Stimulated activated CD8-positive, alpha-beta memory T cell treated with anti-CD3 and anti-CD28 coated beads, Interleukin-4, amount 100 ng/mL, for 1 hour (primary cell): ENCODE measurements at places on chromosomes 2 and 18.

- DNase-seq, result no peak
Measured at GRCh38 chr2:37350034-37350433, 5.6 kb downstream of the QPCT start.

DNA sequence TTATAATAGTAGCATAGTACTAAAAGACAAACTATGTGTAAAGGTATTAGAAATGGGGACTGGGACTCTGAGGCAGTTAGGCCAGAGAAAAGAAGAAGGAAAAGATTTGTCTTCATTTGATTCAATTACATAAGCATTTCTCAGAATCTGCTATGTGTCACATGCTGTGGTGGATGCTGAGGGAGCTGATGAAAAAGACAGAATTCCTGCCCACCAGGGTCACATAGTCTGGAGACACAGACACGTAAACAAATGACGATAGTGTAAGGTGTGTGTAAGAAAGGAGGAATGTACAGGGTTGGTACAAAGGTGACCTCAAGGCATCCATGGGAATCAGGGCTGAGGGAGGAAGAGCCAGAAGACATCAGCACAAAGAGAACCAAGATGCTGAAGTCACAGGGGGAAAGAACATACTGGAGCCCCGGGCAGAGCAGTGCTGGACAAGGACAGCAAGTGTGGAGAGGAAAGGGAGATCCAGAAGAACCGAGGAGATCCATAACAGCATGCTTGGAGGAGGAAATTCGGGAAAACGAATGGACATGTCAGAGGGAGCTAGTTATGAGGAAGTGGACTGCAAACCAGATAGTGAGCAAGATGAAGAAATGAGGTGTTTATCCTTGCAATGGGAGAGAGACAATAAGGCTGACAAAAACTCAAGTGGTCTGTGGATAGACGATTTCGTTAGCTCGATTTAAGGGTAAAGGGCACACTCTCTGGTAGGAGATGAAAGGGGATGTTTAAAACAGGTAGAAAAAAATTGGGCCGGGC lies 1.2 kb upstream of the MAPRE3 start:
- no peak for DNase-seq

GRCh38 chr18:3411854-3412268 lies 38.1 kb upstream of the TGIF1 start:
- DNase-seq, result no peak

DNA sequence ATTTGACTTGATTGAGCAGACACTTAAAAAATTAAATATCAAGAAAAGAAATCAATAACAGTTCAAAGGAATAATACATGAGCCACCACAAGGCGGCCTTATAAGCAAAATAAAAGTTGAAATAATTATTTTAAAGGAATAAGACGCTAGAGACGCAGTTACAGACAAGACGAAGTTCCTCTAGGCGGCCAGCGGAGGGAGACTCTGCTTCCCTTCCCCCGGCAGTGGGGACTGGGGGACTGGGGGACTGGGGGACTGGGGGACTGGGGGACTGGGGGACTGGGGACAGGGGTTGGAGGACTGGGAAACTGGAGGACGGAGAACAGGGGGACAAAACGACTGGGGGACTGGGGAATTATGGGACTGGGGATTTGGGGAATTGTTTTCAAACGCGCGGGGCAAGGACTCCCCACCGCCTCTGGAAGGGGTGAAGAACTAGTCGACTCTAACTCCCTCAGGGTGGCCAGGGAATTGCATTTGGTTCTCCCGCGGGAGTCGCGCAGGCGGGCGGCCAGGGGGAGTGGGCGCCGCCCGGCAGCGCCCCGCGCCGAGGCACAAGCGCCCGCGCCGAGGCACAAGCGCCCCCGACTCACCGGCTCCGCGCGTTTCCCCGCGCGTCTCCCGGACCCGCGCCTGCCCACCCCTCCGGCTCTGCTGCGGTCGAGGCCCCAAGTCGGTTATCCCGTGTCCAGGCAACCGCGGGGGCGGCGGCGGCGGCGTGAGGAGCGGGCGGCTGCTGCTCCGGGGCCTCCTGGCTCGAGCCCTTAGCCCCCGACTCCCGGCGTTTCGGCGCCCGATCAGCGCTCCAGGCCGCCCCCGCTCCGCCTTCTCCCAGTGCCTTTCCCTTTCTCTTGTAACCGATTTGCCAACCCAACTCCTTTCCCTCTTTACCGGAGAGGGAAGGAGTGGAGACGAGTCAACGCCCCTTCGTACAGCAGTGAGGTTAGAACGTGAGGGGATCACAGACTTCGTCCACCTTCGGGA lies at the start of gene CCDC178:
TSS of gene CCDC178 (minus strand) at position 662 of the 984 bp plus-strand sequence. CDS start 28,633 bp downstream, outside the sequence.
- DNase-seq, result no peak

DNA sequence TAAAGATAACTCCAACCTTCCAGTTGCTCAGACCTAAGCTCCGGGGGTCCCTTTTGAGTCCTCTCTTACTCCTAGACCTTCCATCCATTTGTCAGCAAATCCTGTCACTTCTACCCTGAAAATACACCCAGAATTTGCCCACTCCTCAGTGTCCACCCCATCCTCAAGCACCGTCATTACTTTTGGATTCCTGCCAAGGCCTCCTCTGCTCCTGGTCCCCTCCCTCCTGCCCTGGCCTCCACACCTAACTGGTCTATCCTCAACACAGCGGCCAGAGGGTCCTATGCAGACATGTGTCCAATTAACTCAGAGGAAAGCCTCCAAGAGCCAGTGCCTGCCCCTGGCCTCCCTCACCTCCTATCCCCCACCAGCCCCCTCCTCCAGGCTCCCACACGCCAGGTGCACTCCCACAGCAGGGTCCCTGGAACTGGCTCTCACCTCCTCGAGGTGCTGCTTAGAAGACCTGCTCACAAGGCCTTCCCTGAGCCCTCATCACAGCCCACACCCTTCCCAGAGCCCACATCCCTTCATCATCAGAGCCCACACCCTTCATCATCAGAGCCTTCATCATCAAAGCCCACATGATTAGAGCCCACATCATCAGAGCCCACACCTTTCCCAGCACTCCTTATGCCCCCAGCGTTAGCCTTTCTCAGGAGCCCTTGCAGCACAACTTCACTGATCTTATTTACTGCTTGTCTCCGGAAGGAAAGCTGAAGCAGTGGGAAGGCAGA lies 20.4 kb downstream of the FAM178B start:
- DNase-seq, result no peak

- DNase-seq, result no peak
Measured at GRCh38 chr2:236977063-236977851, 108.4 kb upstream of the COPS8 start.

DNA sequence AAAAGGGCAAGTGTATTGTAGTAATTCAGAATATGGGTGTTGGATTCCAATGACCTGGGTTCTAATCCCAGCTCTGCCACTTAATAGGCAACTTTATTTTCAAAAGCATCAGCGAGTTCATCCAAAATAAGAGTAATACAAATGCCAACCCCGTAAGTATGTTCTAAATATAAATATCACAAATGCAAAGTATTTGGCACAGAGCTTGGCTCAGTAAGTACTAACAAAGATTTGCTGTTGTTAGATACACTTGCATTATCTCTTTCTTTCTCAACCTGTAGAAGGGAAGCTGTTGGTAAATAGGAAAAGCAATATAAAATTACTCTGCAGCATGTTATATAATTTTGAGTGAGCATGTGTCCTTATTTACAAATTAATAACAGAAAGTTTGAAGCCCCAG lies 1302.6 kb upstream of the FAM98A start:
- no peak for DNase-seq

- no peak for DNase-seq
Measured at GRCh38 chr2:105929516-105929915, 184.8 kb downstream of the NCK2 start.

DNA sequence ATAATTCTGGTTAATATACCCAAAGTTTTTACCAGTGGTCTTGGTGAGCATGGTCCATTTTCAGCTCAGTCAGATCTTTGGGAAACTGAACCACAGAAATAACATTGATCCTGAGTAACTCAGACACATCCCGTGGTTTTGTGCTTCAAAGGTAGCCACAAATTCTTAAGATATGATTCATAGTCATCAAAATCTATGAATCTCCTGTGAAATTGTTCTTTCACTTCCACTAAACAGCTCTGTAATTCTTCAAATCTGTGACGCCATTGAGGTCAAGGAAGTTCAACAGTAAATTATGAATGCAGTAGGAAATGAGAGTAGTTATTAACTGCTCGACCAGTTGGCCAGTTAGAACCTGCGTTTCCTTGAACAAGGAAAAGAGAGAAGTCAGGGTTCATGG lies 147.3 kb downstream of the IRS1 start:
- DNase-seq, result no peak

GRCh38 chr2:3236300-3237045 lies 141.1 kb downstream of the EIPR1 start:
- no peak for DNase-seq

DNA sequence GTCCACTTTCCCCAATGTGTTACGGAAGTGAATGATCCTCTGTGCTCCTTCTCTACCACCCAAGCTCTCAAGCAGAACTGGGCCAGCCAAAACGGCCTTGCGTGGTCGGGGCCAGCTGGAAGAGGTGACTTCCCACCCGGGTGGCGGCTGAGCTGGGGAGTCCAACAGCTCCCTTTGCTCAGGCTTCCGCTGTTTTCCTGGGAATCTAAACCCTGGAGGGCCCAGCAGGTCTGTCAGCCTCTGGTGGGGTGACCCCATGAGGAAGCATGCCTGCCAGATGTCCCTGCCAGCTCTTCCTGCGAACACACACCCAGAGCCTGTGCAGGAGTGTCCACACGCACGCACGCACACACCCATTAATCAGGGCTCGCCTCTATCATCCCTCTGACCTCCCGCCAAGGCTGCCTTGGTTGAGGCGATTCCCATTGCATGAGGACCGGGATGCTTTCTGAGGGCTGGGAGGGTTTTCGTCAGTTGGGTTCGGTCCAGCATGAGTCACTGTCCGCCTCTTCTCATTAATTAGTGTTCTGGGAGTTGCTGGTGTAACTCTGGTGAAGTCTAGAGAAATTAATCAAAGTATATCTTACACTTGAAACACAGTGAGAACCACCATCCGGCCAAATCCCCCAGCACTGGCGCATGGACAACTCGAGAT lies 90.6 kb downstream of the TWIST2 start:
- DNase-seq, result no peak

- DNase-seq, result no peak
Measured at GRCh38 chr2:28716265-28716865, 35.3 kb upstream of the PPP1CB start.

DNA sequence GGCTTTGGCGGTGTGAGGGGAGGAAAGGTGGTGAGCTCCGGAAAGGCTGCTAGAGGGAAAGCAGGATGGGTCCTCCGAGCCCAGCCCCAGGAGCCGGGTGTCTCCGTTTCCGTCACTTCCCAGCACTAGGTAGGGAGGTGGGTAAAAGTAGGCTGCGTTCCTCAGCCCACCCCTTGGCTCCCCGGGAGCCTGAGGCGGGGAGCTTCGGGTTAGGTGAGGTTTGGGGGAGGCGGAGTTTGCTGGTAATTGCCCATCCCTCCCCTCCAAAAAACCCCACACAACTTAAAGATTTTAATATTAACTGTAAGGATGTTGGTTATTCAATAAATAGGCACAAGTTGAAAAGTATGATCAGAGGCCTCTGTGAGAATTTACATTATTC lies 552 bp upstream of the ATF2 start:
- DNase-seq, result no peak

- DNase-seq, result no peak
Measured at GRCh38 chr2:197388866-197389587, 45.8 kb downstream of the SF3B1 start.

DNA sequence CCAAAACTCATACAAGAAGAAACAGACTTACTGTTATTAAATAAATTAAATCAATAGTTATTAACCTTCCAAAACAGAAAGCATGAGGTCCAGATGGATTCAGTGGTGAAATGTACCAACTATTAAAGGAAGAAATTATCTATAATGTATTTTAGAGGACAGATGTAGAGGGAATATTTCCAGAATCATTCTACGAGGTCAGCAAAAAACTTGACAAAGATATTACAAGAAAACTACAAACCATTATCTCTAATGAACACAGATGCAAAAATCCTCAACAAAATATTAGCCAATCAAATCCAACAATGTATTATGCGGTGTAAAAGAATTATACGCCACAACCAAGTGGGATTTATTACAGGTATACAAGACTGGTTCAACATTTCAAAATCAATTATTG lies 63.7 kb downstream of the ROCK2 start:
- no peak for DNase-seq

DNA sequence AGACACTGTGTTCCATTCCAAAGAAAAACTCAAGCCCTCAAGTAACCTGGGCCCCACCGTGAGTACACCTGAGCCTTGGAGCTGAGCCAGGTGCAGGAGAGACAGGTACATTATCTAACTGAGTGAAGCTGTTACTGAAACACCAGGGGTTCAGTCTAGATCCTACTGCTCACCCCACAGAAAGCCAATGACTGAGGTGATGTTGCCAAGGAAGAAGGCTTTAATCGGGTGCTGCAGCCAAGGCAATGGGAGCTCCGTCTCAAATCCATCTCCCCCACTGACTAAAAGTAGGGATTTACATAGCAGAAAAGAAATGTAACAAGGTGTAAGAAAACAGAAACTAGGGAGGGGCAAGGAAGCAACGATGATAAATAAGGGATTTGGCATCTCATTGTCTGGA lies 15.2 kb upstream of the SLC14A1 start:
- no peak for DNase-seq

- DNase-seq, result no peak
Measured at GRCh38 chr2:3741396-3741795, 38.0 kb downstream of the DCDC2C start.

DNA sequence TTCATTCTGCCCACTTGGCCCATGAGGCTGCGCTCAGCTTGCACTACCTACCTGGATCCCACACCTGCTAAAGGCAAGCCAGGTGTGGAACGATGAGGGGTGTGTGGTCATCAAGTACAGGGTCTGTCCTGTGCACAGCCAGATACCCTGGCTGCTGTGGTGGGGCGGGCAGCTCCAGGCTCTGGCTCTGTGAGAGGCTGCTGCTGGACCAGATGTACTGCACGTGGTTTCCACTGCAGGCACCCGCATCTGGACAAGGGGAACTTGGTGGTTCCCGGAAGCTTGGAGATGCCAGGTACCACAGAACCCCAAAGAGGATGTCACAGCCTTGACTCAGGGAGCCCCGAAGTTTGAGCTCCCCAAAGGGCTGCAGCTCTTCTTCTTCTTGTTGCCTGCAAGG lies 68.1 kb upstream of the ZNF804A start:
- DNase-seq, result no peak

GRCh38 chr2:128654408-128654807 lies 335.7 kb upstream of the HS6ST1 start:
- no peak for DNase-seq

GRCh38 chr18:53070788-53071187 lies 730.8 kb downstream of the DCC start:
- DNase-seq, result no peak

GRCh38 chr18:72086421-72086820 lies 457.7 kb downstream of the CBLN2 start:
- DNase-seq, result no peak

GRCh38 chr2:72008608-72009007 lies 139.1 kb downstream of the CYP26B1 start:
- no peak for DNase-seq

GRCh38 chr2:207759890-207760289 lies 9.8 kb downstream of the FZD5 start:
- no peak for DNase-seq
